NCI-H1105 treated with DMSO at 0.1 percent for 48 hours (cell line): ENCODE measurements at places on chromosomes 13 and 19.
A peak's percentile ranks its signal among the peaks of the same experiment; 100 is the strongest.

DNA sequence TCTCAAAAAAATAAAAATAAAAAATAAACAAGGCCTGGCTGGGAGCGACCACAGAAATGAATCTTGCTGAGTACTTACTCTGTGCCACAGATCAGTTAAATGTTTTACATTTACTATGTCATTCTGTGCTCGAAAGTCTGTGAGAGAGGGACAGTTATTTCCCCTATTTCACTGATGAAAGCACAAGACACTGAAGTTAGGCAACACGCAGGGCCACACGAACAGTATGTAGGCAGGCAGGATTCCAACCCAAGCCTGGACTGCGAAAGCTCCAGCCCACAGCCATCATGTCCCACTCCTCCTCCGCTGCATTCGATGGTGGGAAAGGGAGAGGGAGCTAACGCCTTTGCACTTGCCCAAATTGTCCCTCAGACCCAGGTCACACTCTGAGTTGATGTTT is 34.2 kb downstream of the RUBCNL start:
- DNase-seq = no peak

DNA sequence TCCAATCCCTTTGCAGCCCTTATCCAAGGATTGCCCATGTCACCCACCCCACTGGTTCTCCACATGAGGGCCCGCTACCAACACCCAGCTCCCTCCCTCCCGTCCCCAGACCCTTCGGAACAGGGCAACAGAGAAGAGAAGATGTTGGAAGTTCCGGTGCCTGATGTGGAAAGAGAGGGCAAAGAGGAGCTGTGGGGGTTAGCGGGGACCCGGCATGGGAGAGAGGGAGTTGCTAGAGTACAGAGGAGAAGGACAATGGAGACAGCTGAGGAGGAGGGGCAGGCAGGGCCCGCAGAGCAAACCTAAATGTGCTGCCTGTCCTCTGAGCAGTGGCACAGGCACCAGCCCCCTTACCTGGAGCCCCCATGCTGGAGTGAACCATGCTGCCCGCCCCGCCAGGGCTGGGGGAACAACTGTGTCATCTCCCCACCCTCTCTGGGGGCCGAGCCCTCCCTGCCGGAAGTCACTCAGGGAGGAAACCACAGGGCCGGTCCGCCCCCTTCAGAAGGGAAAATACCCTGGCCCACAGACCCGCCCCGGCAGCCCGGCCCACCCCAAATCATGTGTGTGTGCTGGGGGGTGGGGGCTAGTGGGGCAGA is at the start of gene POU2F2:
Gene POU2F2 (minus strand): TSS at position 417 of the 599 bp plus-strand sequence. CDS start 35 bp downstream, at position 382.
- DNase-seq = no peak

- peak; percentile 88 for DNase-seq
These were observed 63.1 kb downstream of the SERP2 start for GRCh38 chr13:44436589-44437337.

GRCh38 chr19:1324249-1324805 is 38.7 kb downstream of the EFNA2 start:
- no peak for DNase-seq

GRCh38 chr13:94328381-94329041 is 151.0 kb downstream of the DCT start:
- DNase-seq = no peak

- DNase-seq = no peak
These were observed 5.4 kb downstream of the ARL11 start for GRCh38 chr13:49633710-49634109.

GRCh38 chr13:21637296-21637695 is 33.3 kb upstream of the MICU2 start:
- peak; percentile 87 for DNase-seq

- peak; percentile 7 for DNase-seq
These were observed at the start of gene ZNF587B for GRCh38 chr19:57830071-57830602. TSS of gene ZNF587B (plus strand) at chr19:57830299. CDS start at chr19:57830529, 230 bp downstream.

DNA sequence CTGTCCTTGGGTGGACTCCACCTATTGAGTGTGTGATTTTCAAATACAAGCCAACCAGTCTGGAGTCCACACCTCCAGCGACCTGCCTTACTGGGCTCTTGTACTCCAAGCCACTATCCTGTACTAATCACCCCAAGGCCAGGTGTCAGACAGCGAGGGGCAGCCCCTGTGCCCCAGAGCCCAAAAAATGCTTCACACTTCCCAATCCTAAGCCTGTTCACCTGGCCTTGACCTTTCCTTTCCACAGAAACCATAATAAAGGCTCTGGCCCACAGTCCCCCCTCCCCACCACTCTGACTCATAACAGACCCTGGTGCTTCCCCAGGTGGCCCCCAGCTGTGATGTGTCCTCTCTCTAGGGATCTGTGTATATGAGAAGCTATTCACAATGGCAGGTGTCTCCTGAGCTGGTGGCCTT is 3.9 kb downstream of the CD209 start:
- DNase-seq = no peak

DNA sequence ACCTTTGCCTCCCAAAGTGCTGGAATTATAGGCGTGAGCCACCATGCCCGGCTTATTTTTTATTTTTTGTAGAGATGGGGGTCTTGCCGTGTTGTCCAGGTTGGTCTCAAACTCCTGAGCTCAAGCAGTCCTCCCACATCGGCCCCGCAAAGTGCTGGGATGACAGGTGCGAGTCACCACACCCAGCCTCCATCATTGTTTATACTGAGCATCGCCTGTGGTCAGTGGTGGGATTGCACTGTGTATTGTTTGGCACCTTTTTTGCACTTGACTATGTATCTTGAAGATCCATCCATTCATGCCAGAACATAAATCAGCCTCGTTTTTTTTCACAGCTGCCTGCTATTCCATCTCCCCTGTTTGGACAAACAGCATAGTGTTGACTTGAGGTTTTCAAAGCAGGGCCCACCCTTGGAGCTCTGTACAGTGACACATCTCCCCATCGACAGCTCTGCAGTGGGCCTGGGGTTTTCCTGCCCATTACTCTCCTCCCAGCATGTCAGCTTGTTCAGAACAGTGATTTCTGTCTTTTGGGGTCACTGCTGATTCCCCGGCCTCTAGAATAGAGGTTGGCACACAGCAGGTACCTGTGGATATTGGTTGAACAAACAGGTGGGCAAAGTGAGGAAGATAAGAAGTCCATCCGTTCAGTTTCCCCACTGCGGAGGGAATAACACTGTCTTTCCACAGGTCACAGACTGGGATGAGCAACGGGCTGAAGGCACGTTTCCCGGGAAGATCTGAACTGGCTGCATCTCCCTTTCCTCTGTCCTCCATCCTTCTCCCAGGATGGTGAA is 8.2 kb upstream of the UPK1A start:
- DNase-seq = no peak

DNA sequence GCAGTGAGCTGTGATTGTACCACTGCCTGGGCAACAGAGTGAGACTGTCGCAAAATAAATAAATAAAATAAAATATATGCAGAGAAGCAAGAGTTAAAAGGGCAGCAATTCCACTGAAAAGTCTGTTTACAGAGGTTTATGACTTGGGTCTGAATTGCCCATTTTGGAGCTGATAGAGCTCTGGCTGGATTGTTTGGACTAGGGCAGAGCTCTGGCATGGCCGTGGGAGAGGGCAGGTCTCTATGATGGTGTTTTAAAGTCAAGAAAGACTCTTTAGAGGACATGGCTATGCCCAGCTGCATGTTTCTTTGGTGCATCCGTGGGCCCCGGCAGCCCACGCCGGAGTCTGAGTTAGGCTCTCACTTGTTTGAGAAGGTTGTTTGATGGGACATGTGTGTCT is 64.6 kb upstream of the C1QTNF9 start:
- DNase-seq = no peak

GRCh38 chr13:63435667-63436324 is 2020.1 kb upstream of the PCDH20 start:
- DNase-seq = no peak
